Kidney tubule cell (primary cell): ENCODE measurements at places on chromosomes 5 and 9.

- peak; percentile 37 for DNase-seq
Observed at GRCh38 chr9:1267141-1267570, 217.0 kb downstream of the DMRT2 start.

GRCh38 chr9:1200847-1201251, 150.7 kb downstream of the DMRT2 start:
- peak; percentile 65 for DNase-seq

DNA sequence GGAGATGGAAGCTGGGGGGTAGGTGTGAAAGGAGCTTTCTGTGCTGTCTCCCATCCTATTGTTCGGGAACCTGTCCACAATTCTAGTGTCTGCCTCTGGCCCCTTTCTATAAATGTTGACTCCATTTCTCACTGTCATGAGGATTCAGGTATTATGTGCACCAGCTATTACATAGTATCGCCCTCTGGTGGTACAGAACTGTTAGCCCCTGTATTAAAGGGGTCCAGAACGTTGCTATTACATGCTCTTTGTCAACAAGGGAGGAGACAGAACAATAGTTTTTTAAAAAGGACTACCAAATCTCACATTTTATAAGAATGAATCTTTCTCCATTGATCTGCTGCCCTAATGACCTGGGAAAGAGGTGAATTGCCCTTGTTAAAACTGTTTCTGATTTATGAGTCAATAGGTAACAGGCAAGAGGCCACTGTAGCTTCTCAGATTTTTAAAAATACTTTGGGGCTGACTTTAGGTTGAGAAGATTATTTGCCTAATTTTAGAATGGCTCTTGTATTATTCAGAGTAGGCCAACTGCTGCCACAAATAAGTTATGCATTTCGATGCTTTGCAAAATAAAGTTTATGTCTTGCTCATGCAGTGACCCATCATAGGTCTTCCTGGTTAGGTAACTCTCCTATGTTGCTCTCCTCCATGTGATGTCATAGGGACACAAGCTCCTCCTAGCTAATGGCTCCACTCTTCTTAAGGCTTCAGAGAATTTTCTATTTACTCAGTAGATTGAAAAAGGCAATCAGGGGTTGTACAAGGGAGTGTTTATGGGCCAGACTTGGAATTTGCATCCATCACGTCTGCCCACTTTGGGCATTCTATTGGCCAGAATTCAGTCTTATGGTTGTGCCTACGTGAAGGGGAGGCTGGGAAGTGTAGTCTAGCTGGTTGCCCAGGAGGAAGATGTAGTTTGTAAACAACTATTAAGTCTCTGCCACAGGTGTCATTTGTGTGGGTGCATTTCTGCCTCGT, 20.8 kb downstream of the DCANP1 start:
- peak; percentile 58 for DNase-seq

GRCh38 chr5:154713615-154714125, 41.5 kb upstream of the LARP1 start:
- peak; percentile 29 for DNase-seq

GRCh38 chr5:57568136-57568535, 85.5 kb upstream of the ACTBL2 start:
- DNase-seq, result no peak

DNA sequence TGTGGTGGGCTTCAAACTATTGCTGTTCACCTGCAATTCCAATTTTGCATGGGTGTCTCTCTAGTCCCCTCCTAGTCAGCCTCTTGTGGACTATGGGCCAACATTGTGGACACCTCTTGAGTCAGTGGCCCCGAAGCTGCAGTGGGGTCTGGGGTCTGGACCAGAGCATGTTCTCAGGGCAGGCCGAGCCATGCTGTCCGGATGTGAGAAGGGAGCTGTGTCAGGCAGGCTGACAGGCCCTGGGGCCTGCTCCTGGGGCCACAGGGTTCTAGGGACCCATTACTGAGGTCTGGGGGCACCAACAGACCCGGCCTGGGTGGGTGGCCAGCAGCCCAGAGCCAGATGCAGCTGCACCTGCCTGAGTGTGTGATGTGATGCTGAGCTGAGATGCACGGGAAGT, 16.5 kb upstream of the IRX4 start:
- no peak for DNase-seq
